ENCODE measurements at places on chromosomes 1 and 21. TPM values are rescaled to one million over a fixed set of nuclear protein-coding genes. Genes with fewer than 3 reads are reported as not detected.

DNA sequence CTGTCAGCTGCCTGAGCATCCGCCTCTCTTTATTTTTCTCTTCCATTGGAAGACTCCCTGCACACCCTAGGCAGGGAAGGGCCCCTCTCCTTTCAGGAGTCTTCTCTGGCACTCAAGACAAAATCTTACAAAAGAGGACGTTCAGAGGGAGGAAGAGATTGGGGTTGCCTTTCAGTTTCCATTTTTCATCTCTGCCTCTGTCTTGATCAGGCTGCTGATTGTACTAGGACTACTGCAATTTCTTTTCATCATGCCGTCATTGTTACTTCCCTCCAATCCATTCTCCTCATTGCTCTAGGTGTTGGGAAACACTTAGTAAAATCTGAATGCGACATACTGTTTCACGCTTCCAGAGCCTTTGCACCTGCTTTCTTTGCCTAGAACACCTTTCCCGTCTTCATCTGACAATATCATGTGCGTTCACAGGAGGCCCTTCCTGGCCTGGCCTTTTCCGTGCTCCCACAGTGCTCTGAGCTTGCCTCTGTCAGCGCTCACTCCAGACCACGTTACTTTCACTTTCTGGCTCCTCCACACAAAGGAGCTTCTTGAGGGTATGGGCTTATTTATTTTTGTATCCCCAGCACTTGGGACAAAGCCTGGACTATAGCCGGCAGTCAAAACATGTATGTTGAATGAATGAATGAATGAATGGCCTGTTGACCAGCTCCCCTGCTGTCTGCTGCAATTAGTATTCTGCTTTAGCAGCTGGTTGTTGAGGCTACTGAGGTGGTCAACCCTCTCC, 10.9 kb downstream of the LRRC71 start:
- DNase-seq: no peak

DNA sequence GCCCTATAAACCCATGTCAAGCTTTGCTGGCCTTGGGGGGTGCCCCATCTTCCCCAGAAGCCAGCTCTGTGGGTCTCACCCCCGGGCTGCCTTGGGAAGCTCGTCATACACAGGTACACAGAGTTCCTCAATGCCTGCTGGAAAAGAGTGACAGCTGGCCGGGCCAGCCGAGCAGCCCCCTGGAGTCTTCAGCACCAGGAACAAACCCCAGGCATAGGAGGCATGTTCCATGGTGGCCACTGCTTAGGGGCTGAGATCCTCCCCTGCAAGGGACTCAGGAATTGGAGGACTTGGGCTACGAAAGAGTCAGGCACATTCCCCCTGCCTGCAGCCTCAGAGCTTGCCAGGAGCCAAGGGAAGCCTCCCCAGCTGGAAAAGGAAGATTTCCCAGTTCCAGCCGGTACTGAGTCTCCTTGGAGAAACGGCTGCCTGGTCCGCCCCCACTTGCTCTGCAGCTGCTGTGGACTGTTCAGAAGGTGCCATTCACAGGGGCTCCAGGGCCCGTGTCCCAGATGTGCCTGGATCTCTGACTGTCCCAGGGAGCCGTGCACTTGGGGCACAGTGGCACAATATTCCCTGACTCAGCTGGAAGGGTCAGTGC, 89.5 kb downstream of the STUM start:
- DNase-seq: no peak

- no peak for DNase-seq
Measured at GRCh38 chr1:96059276-96059675, 662.3 kb upstream of the PTBP2 start.

GRCh38 chr1:205493241-205494085, 11.0 kb upstream of the CDK18 start:
- peak; percentile 57 for DNase-seq

DNA sequence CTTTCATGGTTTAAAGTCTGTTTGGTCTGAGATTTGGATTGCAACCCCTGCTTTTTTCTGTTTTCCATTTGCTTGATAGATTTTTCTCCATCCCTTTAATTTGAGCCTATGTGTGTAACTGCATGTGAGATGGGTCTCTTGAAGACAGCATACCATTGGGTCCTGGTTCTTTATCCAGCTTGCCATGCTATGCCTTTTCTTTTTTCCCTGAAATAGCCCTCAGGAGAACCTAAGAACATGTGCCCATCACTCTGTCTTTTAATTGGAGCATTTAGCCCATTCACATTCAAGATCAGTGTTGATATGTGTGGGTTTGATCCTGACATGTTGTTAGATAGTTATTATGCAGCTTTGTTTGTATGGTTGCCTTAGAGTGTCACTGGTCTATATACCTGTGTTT, 21.7 kb upstream of the DENND1B start:
- no peak for DNase-seq

DNA sequence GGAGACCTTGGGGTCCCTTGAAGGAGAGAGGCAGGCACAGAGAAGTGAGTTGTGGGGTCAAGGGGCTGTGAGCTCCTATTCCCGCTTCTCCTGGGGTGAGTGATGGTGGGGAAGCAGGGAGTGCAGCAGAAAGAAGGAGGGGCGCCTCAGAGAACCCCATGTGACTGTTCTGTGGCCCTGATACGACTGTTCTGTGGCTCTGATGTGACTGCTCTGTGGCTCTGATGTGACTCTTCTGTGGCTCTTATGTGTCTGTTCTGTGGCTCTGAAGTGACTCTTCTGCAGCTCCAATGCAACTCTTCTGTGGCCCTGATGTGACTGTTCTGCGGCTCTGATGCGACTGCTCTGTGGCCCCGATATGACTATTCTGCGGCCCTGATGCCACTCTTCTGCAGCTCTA, 29.9 kb upstream of the UMODL1 start:
- no peak for DNase-seq

DNA sequence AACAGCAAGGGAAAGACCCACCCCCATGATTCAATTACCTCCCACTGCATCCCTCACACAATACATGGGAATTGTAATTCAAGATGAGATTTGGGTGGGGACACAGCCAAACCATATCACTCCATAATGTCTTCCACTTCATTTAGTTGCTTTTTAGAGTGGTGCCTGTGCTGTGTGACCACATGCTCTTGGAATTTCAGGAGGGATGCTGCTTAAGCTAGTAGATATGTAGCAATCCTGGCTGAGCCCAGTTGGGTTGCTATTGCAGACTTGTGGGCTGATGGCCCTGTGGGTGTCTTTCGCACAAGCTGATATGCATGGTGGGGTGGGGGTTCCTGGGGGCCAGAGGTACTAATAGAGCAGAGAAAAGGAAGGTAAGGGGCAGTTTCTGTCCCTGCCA, 160.4 kb upstream of the SYT6 start:
- no peak for DNase-seq

DNA sequence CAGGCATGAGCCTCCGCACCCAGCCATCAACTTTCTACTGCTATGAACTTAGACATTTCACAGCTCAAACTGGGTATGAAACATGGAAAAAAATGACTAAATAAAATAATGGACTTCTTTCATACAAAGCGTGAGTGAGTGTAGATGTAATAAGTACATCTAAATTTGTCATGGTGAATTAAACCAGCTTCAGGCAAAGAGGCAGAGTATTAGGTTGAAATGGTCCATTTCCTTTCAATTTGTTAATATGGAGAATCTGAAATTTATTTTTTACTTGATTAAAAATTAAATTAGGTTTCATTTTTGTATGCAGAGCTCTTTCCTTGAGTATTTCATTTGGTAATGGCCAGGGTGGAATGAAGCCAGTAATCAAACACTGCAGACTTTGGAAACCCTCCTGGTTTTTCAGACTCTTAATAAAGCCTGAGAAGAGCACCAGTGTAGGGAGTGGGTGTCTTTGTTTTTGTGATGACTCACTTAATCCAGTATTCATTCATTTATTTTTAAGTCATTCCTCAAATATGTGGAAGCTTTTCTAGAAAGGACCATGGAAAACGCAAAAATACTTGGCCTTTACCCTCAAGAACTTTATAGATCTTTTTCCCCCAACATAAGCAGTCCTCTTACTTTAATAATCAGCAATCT, 49.2 kb downstream of the ALG14 start:
- DNase-seq: peak; percentile 65

GRCh38 chr1:216075339-216075738, 347.9 kb downstream of the USH2A start:
- no peak for DNase-seq

DNA sequence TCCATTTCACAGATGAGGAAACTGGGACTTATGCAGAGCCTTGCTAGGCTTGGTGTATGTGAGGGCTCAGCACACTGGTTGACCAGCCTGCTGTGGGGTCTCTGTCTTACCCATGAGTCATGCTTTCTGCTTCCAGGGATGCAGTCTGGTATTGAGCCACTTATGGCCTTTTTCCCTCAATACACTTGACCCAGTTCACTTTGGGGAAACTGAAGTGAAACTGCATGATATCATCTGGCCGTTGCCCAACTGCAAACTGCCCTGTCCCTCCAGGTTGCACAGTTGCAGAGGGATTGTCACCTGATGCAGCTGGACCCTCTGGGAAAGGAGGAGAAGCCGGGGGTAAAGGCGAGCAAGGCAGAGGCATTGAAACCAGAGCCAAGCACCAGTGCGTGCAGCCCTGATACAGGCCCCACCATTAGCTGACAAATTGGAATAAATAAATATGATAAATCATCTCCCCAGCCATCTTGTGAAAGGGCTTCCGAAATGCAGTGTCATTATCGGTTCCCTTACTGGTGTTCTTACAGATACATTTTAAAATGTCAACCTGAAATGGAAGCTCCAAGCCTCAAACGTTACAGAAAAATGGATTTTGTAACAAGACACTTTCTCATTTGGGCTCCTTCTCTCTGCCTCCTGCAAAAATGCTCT, 39.3 kb upstream of the DUSP10 start:
- DNase-seq: no peak

DNA sequence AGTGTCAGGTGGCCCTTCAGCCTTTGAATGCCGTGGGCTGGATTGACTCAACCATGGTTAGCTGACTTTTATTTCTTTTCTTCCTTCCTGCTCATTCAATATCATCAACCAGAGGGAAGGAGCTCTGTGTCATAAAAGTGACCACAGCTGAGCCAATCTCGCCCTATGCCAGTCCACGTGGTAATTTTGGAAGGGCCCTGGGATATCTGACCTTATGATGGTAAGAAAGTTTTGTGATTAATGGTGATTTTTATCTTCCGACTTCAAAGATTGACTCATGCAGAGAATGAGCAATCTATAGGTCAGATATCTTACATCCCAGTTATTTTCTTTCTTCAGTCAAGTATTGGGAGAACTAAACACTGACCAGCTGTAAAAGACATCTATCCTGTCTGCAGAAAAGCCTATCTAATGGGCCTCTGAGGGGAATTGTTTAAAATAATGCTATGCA, 170.3 kb downstream of the ZC3H11B start:
- peak; percentile 24 for DNase-seq

DNA sequence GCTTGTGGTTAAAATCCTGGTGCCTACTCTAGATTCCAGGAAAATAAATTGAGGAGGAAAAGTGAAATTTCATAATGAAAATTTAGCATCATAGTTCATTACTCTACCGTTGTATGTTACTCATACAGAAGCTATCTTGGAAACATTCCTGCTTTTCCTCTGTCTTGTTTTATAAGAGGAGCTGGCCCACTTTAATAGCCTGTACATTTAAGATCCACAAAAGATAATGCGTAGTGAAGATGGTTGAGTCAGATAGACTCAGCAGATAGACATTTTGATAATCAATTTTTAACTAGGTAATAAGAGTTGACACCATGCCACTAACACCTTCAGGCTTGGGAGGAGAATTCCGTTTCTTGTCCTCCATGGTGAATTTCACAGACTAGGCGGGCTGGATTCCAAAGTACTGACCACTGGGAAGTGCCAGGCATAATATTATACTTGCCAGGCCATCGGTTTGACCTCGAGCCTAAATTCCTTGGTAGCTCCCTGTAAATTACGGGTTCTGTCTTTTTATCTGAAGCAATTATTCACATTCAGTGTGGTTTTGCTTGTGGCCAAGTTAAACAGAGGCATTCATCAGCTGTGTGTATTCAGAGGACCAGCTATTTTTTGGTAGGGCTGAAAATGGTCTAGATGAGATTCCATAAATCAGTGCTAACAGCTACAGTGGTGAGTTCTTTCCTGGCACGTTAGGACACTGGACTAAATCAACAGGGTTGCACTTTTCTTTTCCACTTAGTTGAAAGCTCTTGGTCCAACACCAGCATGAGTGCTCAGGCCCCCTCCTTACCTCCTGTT, 111.9 kb upstream of the KAZN start:
- no peak for DNase-seq

- DNase-seq: no peak
Measured at GRCh38 chr1:50929376-50929958, 30.6 kb downstream of the FAF1 start.

DNA sequence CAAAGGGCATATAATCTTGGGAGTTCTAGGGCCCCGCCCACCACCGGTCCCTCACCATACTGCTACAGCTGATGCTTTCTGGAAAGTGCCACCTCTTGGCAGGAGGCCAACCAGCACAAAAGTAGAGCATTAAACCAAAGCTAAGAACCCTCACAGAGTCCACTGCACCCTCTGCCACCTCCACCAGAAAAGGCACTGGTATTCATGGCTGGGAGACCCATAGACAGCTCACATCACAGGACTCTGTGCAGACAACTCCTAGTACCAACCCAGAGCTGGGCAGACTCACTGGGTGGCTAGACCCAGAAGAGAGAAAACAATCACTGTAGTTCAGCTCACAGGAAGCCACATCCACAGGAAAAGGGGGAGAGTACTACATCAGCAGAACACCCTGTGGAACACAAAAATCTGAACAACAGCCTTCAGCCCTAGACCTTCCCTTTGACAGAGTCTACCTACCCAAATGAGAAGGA, 10.8 kb downstream of the THEM4 start:
- peak; percentile 28 for DNase-seq

- no peak for DNase-seq
Measured at GRCh38 chr1:165988275-165988674, 160.9 kb downstream of the UCK2 start.

- no peak for DNase-seq
Measured at GRCh38 chr1:61451572-61451968, 273.4 kb downstream of the TM2D1 start.

DNA sequence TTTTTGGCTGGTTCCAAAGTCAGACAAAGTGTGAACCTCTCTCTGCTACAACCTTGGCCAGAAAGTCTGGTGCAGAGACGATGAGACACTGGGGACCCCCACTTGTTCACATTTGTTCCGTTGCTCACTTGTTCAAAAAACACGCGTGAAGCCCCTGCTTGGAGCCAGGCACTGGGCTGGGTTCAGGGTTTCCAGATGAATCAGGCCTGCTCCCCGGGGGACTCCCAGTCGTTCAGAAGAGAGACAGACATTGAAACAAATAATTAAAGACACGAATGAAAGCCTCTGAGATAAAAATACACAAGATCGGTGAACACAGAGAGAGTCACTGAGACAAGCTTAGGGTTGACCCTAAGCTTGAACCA, 101.5 kb upstream of the RUNX3 start:
- no peak for DNase-seq

GRCh38 chr1:194975913-194976312, 1632.3 kb downstream of the KCNT2 start:
- no peak for DNase-seq

BARHL2 gene
- total RNA-seq: not detected

SASS6 gene
- 6.1 TPM for total RNA-seq

OR2M3 gene
- not detected for total RNA-seq

FCRL4 gene
- total RNA-seq: not detected

RNF2 gene
- total RNA-seq: 1.8 TPM

CYP4A22 gene
- total RNA-seq: not detected

AMPD1 gene
- not detected for total RNA-seq

KIAA1614 gene
- total RNA-seq: under 0.01 TPM

LCE2B gene
- total RNA-seq: not detected

RPL11 gene
- 1,618 TPM for total RNA-seq
